ENCODE measurements at places on chromosomes 4 and X.

GRCh38 chrX:153522259-153522658 is 4.8 kb downstream of the ATP2B3 start:
- no peak for DNase-seq

DNA sequence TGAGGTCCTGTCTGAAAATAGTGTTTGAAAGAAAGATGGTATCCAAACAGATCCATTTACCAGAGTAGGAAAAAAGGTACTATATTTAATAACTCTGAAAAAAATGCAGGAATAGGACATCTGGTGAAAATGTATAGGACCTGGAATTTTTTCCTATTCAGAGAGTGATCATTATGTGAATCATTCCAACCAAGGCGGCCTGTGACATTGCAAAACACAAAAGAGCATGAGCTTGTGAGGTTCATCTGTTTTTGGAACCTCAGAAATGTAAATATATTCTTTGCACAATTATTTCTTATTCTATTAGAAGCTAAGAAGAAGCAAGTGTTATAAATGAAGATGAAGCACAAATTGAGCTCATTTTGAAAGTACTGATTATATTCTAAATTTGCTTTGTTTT is 2.0 kb downstream of the C4orf51 start:
- no peak for DNase-seq

DNA sequence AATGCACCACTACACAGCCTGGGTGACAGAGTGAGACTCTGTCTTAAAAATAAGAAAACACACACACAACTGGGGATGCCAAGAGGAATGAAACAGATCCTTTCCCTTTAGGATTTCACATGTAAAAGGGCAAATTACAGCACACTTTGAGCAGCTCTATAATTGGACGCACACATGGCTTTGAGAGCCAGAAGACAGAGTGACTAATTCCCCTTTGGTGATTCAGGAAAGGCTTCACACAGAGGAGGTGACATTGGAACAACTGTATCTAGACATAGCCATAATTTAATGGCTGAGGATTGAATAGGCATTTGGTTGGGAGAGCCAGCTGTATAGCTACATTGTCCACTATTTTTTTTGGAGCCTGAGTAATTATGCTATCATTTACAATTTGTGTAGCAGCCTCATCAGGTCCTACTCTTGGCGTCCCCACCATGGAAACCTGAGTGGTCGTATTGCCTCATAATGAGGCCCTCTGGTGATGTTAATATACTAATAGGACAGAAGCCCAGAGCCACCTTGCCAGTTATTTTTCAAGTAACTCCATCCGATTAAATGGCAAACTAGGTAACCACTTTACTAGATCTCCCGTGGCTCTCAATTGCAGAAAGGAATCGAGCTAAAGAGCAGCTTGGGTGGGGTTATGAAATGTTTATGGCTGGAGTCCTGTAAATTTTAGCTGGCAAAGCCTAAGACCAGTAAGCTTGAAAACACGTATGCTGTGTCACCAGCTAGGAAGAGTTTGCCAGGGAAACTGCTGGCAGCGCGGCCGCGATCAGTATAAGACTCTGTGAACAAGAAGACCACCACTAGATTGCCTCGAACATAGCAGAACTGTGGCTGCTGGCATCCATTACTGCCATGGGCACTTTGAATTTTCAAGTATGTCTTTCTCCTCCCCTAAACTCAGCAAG is 8.5 kb upstream of the PPEF1 start:
- DNase-seq: peak; percentile 24

DNA sequence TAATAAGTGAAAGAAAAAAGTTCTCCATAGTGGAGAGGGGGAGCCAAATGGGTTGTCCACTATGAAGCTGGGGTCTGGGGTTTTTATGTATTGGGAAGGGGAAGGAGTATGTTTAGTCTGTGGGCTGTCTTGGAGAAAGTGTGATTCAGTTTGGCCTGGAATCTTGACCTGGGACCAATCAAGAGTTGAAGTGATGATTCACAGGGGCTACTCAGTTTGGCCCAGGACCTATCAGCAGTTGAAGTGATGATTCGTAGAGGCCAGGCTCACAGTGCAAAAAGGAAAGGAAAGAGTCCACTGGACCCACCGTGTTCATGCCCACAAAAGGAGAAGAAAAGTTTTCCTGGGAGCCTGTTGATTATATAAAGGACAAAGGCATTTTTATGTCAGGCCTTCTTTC is 47.3 kb upstream of the RAB9B start:
- peak; percentile 16 for DNase-seq

- DNase-seq: peak; percentile 9
Measured at GRCh38 chrX:7985568-7985967, 58.4 kb upstream of the PNPLA4 start.

GRCh38 chr4:148034813-148035212 is 302.9 kb downstream of the ARHGAP10 start:
- no peak for DNase-seq

- DNase-seq: no peak
Measured at GRCh38 chr4:14802596-14802995, 199.7 kb upstream of the CPEB2 start.

GRCh38 chr4:67234296-67234695 is 311.0 kb downstream of the CENPC start:
- DNase-seq: peak; percentile 59

- no peak for DNase-seq
Measured at GRCh38 chrX:40483502-40483901, 97.3 kb upstream of the ATP6AP2 start.

DNA sequence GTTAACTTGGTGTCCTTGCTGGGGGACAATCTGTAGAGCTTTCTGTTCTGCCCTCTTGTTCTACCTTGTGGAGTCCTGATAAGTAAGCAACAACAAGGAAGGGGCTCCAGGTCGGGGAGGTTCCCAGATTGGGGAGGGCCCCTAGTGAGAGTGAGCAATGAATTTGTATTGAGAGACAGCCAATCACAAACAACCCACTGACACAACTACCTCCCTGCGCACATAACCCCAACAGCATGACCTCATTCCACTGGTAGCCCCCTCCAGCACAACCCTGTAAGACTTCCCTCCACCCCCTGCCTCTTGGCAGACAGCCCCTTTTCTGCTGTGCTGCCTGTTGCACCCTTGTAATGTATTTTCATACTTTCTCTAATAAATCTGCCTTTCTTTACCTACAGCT is 19.7 kb upstream of the PNPLA4 start:
- DNase-seq: no peak

- no peak for DNase-seq
Measured at GRCh38 chrX:15298201-15298600, 17.2 kb downstream of the ASB11 start.

Measured in astrocyte of the hippocampus (primary cell).